ENCODE measurements at places on chromosomes 6 and 20. TPM values are rescaled to one million over a fixed set of nuclear protein-coding genes. Genes with fewer than 3 reads are reported as not detected.

MOXD1 gene
- 0.69 TPM for total RNA-seq

ZNF184 gene
- total RNA-seq, result 7.9 TPM

GABRR1 gene
- total RNA-seq, result 0.10 TPM

DNA sequence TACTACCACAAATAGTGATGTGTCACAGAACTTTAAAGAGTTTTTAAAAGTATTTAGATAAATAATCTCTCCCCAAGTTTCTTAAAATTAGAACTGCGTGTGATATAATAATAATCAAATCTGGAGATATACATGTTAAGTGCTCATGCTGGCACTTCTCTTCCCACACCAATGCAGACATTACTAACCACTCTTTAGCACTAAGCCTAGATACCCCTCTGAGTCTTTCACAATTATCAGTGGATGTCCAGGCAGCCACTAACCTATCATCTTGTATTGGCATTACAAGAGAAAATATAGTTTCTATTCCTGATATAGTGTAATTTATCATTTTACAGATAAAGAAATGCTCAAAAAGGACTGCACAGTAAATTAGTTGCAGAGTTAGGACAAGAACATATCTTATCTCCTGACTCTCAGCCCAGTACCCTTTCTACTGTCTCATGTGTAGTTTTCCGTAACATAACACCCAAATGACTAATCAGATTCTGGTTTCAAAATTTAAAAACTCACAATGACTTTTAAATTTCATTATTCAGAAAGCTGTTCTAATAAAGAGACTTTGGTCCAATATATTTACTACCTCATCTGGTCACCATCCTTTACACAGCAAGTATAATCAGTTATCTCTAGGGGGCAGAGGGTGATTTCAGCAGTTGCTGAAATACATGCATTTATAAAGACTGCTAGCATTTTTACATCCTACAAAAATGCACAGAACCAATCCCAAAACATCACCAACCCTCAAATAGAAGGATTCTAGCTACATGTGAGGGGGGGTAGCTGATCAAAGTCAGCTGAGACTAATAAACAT is 215.5 kb upstream of the MCHR2 start:
- DNase-seq, result no peak

RAB22A gene
- total RNA-seq, result 3.8 TPM

- DNase-seq, result no peak
Measured at GRCh38 chr6:128422871-128423270, 97.5 kb downstream of the PTPRK start.
